ENCODE measurements at places on chromosomes 2 and 18.

- no peak for DNase-seq
Observed at GRCh38 chr2:144533221-144533620, 13.3 kb upstream of the ZEB2 start.

DNA sequence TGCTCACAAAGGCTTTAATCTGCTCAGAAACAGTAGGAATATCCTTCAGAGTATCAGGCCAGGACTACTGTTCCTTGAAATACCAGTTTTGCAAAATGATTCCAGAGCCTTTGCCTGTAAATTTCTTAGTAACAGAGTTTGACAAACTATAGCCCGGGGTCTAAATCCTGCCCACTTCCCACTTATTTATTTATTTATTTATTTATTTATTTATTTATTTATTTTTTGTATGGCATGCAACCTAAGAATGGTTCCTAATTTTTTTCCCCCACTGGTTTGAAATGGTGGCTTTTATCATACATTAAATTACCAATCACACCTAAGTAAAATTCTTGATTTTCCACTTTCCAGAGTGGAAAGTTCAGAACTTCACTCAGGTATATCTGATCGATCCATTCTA lies 45.6 kb downstream of the KCNG3 start:
- DNase-seq = no peak

GRCh38 chr2:238507836-238508235 lies 81.1 kb downstream of the ASB1 start:
- DNase-seq = no peak

GRCh38 chr2:22340716-22341115 lies 1044.3 kb upstream of the KLHL29 start:
- no peak for DNase-seq

GRCh38 chr2:44077942-44078511 lies 82.2 kb upstream of the LRPPRC start:
- no peak for DNase-seq

DNA sequence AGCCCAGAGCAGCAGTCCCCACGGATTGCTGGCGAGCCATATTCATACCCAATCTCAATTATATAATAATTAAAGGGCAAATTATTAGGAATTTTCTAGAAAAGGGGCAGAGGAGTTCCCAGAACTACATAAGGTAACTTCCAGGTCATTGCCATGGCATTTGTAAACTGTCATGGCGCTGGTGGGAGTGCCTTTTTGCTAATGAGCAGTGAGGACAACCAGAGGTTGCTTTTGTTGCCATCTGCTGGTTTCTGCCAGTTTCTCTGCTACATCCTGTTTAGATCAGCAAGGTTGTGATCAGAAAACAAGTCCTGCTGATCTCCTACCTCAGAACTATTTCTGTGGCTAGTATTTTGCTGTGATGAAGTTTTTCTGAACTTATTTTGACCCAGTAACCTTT lies 159.8 kb upstream of the PIEZO2 start:
- DNase-seq = no peak

DNA sequence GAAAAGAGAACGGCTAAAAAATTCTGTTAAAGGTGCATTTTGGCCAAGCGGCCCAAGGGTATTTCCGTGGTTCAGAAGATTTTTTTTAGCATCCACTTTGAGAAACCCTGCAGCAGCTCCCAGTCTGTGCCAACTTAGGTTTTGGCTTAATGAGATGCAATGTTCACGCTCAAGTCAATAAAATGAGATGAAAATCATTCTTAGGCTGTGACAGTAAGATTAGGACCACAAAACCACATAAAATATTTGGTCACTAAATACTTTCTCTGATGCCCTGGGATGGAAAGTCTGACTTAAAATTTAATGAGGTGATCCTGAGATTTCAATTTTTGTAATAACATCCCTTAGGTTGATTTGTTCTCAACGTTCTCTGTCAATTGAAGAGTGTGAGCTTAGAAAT lies 74.2 kb upstream of the FHL2 start:
- no peak for DNase-seq

DNA sequence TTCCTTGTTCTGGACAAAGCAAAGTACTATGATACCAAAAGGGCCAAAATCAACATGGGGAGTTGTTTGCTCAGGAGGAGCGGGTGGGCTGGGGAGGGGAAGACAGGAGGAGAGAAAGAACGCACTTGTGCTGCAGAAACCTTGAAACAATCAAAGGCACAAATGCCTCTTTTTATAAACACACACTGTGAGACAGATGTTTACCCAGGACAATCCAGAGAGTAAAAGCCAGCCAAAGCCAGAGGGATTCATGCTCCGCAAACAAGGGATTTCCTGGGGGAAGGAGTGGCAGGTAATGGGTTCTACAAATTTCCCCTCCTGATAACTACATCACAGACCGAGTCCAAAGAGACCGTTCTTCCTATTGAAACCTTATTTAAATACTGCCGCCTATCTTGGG lies 323.5 kb upstream of the SKOR2 start:
- DNase-seq = no peak

GRCh38 chr2:98712145-98712544 lies 18.8 kb downstream of the MGAT4A start:
- no peak for DNase-seq

- no peak for DNase-seq
Observed at GRCh38 chr18:31248783-31249521, 69.0 kb upstream of the DSG1 start.

GRCh38 chr2:224120986-224121385 lies 81.9 kb upstream of the SERPINE2 start:
- DNase-seq = no peak

GRCh38 chr2:33670392-33670937 lies 71.4 kb upstream of the FAM98A start:
- no peak for DNase-seq

DNA sequence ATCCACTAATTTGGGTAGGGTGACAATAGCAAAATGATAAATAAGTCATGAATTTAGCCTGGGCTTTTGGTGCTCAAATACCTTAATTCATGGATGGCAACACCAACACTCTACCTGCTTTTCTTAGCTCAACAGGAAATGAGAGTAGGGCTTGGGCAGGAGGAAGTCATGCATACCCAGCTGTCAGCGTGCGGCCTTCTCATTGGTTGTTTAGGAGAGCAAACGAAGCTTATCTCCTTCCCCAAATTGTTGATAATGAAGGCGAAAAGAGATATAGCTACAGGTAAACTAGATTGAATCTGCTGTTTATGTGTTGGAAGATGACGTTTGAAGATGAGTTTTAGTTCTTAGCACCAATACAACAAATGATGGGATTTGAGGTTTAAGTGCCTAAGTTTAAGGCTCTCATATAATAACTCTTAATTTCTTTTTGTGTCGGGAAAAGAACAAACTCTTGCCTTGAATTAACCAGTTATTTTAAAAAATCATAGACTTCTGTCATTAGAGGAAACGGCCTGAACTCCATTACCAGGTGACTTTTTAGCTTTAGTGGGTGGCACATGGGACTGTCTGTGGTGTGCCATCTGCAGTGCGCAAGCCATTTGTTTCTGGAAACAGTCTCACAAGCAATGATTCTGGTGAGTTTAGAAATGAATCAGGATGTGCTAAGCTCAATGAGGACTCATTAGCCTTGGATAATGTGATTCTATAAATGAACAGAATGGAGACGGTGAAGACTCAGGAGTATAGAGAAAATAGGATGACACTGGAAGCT lies 19.8 kb downstream of the MAP4K4 start:
- DNase-seq = no peak

GRCh38 chr18:4068552-4069158 lies 386.5 kb downstream of the DLGAP1 start:
- peak; percentile 68 for DNase-seq

GRCh38 chr2:123935405-123935804 lies 89.7 kb upstream of the CNTNAP5 start:
- DNase-seq = no peak

DNA sequence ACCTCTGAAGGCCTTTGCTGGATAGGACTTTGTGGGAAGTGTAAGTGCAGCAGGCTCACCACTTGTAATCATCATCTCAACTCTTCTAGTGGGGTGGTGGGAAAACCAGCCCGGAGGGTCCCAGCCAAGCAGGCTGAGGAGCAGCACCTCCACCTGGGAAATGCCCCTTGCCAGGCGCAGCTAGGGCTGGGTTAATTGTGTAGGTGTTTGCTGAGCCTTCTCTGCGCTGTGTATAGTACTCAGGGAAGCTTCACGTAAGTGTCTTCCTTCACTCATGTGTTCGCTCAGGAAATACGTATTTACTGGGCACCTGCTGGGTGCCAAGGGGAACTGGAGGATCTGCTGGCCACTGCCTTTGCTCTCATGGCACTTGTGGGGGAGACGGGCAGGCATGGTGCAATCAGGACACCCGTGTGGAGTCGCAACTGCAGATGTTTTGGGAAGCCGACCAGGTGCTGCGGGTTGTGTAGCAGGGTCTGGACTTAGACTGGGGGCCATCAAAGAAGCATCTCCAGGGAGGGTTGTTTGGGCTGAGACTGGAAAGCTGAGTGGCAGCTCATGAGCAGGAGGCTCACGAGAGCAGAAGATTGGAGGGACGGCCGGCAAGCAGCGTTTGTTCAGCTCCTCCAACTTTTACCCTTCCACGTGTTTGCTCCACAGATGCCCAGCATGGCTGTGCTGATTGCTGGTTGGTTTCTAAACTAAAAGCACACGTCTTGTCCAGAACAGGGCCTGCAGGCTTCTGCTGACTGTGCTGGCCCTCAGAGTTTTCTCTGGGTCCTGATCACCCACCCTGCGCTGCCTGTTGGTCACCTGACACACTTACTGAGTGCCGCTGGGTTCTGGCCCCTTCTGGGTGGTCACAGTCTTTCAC lies 164.6 kb downstream of the LDLRAD4 start:
- no peak for DNase-seq

GRCh38 chr2:85838181-85838580 lies 50.6 kb downstream of the ST3GAL5 start:
- DNase-seq = no peak

- DNase-seq = no peak
Observed at GRCh38 chr2:9484533-9484932, 10.2 kb downstream of the IAH1 start.

DNA sequence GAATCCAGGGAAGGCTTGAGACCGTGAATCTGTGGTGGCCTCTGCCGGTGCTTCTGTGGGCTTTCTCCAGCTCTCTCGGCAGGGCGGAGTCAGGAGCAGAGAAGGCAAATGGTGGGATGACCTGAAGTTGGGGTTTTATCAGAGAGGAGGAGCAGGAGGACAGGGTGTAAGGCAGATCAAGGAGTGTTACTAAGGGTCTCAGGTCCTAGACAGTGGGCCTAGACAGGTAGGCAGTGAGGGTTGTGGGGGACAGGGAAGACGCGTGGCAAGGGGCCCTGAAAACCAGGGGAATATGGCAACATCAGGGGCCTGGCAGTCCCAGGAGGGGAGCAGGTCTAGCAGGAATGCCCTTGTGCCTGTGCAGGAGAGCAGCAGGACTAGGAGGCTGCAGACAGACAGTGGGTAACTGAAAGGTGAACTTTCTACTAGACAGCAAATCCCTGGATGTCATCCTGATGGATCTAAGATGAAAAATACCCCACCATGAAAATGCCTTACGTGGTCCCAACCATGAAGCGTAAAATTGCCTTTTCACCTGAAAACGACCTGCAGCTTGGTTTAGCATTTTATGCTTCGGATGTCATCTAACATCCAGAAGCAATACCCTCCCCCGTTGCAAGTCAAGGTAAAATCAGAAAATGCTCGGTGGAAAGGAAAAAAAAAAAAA lies 42.1 kb downstream of the SRSF7 start:
- DNase-seq = no peak

GRCh38 chr18:75346671-75347070 lies 80.8 kb downstream of the SMIM21 start:
- DNase-seq = no peak

DNA sequence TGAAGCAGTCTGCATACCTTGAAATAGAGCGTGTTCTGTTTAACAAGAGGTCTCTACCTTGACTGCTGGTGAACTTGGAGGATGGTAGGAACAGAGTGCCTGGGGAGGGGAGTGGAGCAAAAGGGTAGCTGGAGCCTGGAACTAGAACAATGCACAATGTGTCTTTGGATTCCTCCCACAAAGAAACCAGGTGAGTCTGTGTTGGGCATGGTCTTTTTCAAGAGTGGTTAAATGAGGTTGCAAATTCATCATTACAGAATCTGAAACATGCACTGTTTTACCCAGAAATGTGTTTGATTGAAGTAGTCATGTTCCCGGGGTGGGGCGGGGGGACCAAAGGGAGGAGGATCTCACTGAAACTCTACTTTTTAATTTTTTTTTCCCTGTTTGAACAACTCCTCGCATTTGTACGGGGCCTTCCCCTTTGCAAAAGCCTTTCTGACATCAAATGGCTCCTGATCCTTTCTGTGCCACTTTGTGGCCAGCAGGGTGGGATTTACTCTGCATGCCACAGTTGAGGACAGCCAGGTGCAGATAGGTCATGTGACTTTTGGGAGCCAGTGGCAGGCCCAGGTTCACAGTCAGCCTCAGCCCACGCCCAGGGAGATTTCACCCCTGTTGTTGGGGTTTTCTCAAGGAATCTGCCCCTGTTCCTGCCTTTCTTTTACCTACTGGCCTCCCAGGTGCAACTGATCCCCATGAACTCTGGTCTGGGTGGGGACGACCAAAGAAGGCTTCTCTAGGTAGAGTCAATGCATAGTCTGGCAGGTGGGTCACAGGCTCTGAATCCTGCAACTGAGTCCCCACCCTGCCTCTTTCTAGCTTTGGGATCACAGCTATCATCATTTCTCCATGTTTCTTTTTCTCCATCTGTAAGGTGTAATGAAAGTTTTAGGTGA lies 28.2 kb downstream of the MYCN start:
- no peak for DNase-seq

DNA sequence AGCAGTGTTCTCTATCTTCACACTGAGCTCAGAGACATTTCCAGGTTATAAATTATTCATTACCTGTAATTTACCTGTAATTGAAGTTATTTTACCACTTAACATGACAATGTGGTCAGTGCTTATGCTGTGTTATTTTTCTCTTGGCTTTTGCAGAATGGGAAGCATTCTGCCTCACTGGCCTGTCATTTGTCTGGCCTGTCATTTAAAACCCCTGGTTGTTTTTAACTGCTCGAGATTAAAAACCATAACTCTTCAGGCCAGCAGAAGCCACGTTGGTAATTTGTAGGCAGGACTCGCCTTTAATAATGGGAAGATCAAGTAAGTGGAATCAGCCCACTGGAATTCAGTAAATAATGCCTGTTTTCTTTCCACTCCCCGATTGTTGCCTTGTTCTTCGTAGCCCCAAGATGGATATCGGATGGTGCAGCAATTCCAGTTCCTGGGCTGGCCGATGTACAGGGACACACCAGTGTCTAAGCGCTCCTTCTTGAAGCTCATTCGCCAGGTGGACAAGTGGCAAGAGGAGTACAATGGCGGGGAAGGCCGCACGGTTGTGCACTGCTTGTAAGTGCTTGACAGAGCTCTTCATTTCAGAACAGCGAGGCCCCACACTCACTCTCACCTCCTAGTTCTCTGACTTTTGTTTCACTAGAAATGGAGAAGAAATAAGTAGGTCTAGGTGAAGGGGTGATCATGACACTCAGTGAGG lies 222.4 kb upstream of the RAB12 start:
- DNase-seq = no peak

- peak; percentile 82 for DNase-seq
Observed at GRCh38 chr2:129191530-129191929, 787.9 kb upstream of the RAB6C start.

DNA sequence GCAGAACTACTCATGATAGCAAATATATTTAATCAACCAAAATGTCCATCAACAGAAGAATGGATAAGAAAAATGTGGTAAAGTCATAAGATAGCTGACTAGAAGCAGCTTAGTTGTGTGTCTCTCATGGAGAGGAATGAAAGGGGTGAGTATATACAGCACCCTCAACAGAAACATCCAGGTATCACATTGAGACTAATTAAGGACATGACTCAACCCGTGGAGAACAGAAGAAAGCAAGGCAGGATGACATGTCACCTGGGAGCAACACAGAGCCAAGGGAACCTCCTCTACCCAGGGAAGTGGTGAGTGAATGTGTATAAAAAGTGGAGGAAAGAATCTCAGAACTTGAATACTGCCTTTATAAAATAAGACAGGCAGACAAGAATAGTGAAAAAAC lies 1695.0 kb upstream of the CELF4 start:
- no peak for DNase-seq
